ENCODE measurements at places on chromosomes 7 and 10.

- DNase-seq = no peak
Measured at GRCh38 chr10:126170776-126171175, 217.5 kb downstream of the ADAM12 start.

DNA sequence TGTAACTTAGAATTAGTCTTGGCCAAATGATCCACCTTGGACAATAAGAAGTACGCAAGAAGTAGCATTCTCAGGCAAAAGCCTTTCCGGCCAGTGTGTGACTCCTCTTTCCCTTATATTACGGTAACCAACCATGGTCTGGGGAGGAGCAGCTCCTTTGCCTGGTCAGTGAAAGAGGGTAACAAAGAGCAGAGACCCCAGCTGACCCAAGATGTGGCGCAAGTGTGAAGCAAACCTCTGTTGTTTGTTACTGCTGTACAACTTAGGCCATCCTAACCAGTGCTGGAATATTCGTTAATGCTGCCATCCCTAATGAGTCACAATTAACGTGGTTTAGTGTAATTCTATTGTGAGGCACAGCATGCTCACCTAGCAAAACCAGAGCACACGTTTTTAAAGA lies 44.0 kb downstream of the HIPK2 start:
- no peak for DNase-seq

DNA sequence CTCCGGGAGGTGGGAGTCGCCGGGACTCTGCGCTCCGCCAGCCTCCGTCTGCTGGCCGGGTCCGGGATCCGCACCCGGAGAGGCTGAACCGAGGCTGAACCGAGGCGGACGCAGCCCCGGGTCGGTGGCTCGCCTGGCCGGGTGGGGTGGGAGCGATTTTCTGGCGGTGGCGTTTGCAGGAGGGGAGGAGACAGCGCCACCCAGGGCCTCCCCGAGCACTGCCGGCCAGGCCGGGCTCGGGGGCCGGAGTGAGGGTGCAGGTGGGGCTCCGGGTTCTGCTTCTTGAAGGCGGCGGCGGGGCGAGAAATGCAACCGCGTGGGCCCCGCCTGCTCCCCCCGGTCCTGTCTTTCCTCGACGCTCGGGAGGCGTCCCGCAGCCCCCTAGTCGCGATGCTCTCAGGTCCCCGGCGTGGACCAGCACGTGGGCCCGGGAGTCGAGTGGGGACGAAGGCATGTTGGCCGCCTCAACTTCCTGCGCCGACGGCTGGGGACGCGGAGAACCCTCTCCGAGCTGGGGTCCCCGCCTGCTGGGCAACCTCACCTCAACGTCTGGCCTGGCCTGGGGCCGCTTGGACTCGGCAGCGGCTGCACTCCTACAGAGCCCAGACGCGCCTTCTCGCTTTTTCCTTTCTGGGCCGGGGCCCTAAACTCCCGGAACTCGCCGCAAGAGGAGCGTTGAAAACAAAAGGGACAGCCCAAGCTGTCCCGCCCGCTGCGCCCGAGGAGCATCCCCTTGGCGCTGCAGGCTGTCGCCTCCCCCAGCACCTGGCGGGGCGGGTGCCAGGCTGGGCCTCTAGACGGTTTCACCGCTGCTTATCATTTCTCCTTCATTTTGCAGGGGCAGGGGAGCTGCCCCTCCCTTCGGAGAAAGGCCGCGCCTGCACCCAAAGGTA lies 25.2 kb upstream of the VAX1 start:
- DNase-seq = no peak

GRCh38 chr7:144731661-144732351 lies 104.0 kb downstream of the TPK1 start:
- DNase-seq = no peak

GRCh38 chr7:157415486-157415885 lies 78.7 kb downstream of the DNAJB6 start:
- no peak for DNase-seq

- peak; percentile 10 for DNase-seq
Measured at GRCh38 chr7:78605119-78605518, 806.5 kb downstream of the PHTF2 start.

- DNase-seq = no peak
Measured at GRCh38 chr7:142308326-142308725, 50.5 kb upstream of the PRSS58 start.

GRCh38 chr10:43059828-43060227 lies 17.0 kb upstream of the RET start:
- DNase-seq = no peak

DNA sequence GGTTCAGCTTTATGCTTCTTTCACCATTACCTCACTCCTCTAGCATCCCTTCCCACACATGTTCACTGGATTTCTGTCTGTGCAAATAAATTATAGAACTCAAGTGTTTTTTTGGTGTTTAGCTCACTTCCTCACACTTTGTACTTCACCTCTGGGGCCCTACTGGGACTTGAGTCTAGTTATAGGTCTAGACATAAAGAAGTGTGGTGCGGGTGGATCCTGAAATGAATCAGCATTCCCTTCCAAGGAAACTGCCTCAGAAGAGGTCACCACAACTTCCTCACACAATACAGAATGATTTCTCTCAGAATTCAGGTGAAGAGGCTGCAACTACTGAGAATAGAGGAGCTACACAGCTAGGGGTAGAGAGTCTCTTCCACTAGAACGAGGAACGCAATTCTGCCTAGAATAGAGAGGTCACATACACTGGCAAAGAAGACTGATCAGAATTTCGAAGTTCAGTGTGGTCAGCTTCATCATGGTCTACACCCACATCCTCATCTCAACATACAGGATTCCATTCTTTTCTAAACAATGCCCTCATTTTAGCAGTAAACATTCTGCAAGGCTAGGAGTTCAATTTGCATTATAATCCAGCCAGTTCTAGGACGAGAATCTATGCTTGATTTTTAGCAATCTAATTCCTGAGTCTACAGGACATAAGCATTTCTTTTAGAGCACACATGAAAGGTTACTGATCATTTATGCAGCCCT lies 938.7 kb upstream of the PHF14 start:
- DNase-seq = no peak

DNA sequence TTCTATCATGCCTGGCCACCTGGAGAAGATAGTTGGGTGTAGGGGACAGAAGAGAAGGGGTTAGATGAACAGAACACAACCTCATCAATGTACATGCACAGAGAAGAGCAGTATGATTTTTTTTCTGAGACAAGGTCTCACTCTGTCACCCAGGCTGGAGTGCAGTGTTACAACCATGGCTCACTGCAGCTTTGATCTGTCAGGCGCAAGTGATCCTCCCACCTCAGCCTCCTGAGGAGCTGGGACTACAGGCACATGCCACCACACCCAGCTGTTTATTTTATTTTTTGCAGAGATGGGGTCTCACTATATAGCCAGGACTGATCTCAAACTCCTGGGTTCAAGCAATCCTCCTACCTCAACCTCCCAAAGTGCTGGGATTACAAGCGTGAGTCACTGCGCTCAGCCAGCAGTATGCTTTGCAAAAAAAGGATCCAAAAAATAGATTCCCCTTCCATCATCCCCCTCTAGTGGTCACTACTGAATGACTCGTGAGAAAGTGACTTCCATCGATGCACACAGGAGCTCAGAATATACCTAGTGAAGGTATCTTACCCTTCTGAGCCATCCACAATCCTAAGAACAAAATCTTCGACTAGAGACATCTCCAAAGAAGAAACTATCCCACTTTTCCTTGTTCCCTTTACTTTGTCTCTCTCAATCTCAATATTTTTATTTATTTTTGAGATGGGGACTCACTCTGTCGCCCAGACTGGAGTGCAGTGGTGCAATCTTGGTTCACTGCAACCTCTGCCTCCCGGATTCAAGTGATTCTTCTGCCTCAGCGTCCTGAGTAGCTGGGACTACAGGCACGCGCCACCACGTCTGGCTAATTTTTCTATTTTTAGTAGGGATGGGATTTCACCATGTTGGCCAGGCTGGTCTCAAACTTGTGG lies 21.0 kb downstream of the ZCWPW1 start:
- peak; percentile 52 for DNase-seq

DNA sequence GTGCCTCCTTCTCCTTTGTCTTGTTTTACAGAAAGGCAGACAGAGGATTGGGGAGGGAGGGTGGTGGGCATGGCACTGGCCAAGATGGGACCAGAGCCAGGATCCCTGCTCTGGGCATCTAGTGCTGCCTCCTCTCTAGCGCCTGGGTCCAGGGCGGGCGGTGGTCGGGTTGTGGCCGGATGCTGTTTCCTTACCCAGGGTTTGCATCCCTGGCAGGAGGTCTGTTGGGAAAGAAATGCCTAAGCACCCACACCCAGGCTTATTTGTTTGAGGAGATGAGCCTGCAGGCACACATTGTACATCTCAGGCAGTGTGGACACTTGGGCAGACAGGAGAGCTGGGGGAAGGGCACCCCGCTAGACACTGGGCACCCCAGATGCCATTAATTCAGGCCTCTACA lies 102.3 kb upstream of the PCBD1 start:
- DNase-seq = no peak

GRCh38 chr10:124105045-124105444 lies 11.6 kb upstream of the CHST15 start:
- DNase-seq = no peak

Measured in AG09309 (cell line).